ENCODE measurements at places on chromosomes 2 and 18. TPM values are rescaled to one million over a fixed set of nuclear protein-coding genes. Genes with fewer than 3 reads are reported as not detected.

AGXT gene
- polyA plus RNA-seq, result not detected

AOX1 gene
- polyA plus RNA-seq, result not detected

GPR55 gene
- polyA plus RNA-seq, result 2.4 TPM

DES gene
- polyA plus RNA-seq, result not detected

CCDC68 gene
- not detected for polyA plus RNA-seq

VPS4B gene
- 65.4 TPM for polyA plus RNA-seq

SCYGR2 gene
- not detected for polyA plus RNA-seq

IL18RAP gene
- 5.1 TPM for polyA plus RNA-seq

GDF7 gene
- 0.04 TPM for polyA plus RNA-seq

ABCB11 gene
- not detected for polyA plus RNA-seq

FBLN7 gene
- 41.2 TPM for polyA plus RNA-seq

MOGAT1 gene
- polyA plus RNA-seq, result not detected

PRKAG3 gene
- polyA plus RNA-seq, result not detected

RAB6D gene
- not detected for polyA plus RNA-seq

EMX1 gene
- not detected for polyA plus RNA-seq

SCN3A gene
- polyA plus RNA-seq, result not detected

GKN2 gene
- polyA plus RNA-seq, result not detected

CKAP2L gene
- polyA plus RNA-seq, result not detected

OTOS gene
- not detected for polyA plus RNA-seq

NPPC gene
- not detected for polyA plus RNA-seq

PIEZO2 gene
- not detected for polyA plus RNA-seq

CXCR1 gene
- polyA plus RNA-seq, result not detected

COLEC12 gene
- polyA plus RNA-seq, result not detected

SIX2 gene
- polyA plus RNA-seq, result not detected

RAB27B gene
- 1.0 TPM for polyA plus RNA-seq

VWA3B gene
- not detected for polyA plus RNA-seq

RGPD8 gene
- 4.7 TPM for polyA plus RNA-seq

Data from CD4-positive, alpha-beta memory T cell (primary cell).